ENCODE measurements at places on chromosomes 6 and 20.

DNA sequence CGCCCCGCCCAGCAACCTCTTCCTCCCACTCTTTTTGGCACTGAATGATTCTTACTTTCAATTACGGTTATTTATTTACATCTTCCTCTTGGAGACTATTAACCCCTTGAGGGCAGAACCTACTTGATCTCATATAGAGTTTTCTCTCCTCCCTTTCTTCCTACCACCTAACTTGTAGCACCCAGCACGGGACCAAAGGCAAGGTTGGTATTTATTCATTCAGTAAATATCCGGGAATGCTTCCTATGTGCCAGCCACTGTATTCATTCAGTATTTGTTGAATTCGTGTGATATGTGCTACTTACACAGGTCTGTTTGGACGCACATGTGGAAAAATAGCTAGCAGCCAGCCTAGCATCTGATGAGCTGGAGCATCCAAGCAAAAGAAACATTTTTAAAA, 1.3 kb upstream of the CNKSR3 start:
- no peak for DNase-seq

DNA sequence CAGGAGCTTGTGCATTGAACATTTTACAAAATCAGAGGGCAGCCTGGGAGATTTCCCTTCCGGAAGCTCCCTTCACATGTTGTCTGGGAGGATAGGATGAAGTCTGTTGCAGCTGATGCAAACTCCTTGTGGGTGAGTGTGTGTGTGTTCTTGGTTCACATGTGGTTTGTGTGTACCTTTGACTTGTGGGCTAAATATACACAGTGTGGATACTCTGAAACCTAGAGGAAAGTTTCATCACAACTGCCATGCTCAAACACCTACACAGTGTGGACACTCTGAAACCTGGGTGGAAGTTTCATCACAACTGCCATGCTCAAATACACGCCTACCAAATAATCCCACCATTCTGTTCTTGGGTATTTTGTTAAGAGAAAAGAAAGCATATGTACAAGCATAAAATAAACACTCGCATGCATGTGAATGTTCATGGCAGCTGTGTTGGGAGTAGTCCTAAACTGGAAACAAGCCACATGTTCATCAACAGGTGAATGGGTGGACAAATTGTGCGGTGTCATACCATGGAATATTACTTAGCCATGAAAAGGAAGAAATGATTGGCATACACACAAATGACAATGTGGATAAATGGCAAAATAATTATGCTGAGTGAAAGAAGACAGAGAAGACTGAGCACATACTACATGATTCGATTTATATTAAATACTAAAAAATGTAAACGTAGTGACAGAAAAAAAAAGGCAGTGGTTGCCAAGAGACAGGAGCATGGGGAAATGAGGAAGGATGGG, 1.8 kb downstream of the SCP2D1 start:
- DNase-seq: no peak

DNA sequence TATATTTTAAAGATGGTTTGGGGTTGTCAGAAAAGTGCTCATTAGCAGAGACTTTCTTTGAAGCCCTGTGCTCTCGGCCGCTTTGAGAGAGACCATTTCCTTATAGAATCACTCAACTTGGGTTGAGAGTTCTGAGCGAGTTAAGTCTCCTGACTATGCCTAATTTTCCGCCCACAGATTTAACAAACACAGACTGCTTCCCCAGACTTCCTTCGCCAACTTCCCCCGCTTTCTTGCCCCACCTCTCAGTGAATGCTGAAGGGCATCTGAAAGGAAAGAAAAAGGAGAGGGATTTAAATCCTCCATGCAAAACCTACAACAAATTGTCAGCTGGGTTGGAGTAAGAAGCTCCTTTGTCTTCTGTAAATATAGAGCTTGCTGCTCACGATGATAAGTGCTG, 224.0 kb downstream of the EYA2 start:
- no peak for DNase-seq

DNA sequence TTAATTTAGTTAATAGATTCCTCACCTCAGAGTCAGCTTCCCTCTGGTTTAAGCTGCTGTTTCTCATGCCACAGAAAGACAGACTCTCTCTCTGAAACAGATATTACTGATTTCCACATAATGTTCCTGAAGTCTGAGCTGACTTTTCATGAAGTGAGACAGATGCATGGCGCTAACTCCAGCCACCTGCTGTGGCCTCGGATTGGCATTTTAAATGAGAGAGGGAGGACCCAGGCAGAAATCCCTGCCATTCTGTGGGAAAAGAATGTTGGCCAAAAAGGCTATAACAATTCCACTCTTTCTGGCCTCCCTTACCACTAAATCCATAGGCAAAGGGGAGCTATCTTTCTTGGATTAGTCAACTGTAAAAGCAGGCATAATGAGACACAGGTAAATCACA, 354.1 kb upstream of the CDH4 start:
- no peak for DNase-seq

GRCh38 chr6:138113588-138114210, 6.5 kb upstream of the PERP start:
- no peak for DNase-seq

GRCh38 chr6:4781426-4781825, 5.2 kb downstream of the CDYL start:
- DNase-seq: no peak

GRCh38 chr20:46811224-46812084, 83.2 kb upstream of the EYA2 start:
- no peak for DNase-seq

Data from renal cortical epithelial cell (primary cell).